ENCODE measurements at places on chromosomes 12 and 14. TPM values are rescaled to one million over a fixed set of nuclear protein-coding genes. Genes with fewer than 3 reads are reported as not detected.

GRCh38 chr12:21221778-21222177 is 90.8 kb downstream of the SLCO1B1 start:
- no peak for DNase-seq

DNA sequence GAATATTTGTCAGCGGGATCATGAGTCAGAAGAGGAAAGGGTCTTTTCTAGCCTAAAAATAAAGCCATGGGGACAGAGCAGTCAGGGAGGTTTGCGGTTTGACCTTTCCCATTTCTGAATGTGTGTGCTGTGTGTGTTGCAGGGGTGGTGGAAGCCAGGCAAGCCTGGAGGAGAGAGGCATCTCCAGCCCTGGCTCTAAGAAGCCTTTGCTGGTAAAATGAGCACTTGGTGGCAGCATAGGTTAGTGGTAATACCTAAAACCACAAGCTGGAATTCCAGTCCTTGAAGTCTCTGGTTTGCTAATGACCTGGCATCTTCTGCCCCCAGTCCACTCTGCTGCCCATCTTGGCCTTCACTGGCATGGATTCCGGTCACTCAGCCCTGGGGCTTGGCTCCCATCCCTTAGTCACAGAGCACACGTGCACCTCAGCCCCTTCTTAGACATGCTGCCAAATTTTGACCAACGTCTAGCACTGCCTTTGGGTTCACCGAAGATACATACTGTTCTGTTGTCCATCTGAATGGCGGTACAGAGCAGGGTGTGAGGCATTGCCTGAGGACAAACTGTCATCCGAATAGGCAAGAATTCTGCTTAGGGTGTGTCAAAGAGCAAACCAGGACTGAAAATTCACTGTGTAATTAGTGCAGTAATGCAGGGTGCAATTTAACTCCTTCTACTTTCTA is 52.7 kb downstream of the KCNA5 start:
- DNase-seq: no peak

- no peak for DNase-seq
Measured at GRCh38 chr12:54287261-54288157, 7.0 kb downstream of the HNRNPA1 start.

- no peak for DNase-seq
Measured at GRCh38 chr12:62540354-62540753, 73.7 kb downstream of the MON2 start.

DNA sequence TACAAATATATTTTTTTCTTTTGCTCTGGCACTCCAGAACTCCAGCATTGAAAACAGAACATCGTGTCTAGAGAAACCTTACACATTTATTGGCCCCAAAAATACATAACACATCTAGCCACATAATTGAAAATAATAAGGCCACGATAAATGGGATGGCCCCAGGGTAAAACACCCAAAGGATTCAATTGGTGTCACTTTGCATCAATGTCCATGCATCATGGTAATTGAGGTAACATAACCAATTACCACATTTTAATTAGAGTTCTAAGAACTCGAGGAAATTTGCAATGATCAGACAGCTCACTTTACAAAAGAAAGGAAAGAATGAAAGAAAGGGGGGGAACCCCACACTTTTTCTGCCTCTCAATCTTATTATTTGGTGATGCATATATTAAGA is 151.8 kb upstream of the NPAS3 start:
- no peak for DNase-seq

GRCh38 chr12:27246774-27247173 is 2.7 kb downstream of the STK38L start:
- no peak for DNase-seq

DNA sequence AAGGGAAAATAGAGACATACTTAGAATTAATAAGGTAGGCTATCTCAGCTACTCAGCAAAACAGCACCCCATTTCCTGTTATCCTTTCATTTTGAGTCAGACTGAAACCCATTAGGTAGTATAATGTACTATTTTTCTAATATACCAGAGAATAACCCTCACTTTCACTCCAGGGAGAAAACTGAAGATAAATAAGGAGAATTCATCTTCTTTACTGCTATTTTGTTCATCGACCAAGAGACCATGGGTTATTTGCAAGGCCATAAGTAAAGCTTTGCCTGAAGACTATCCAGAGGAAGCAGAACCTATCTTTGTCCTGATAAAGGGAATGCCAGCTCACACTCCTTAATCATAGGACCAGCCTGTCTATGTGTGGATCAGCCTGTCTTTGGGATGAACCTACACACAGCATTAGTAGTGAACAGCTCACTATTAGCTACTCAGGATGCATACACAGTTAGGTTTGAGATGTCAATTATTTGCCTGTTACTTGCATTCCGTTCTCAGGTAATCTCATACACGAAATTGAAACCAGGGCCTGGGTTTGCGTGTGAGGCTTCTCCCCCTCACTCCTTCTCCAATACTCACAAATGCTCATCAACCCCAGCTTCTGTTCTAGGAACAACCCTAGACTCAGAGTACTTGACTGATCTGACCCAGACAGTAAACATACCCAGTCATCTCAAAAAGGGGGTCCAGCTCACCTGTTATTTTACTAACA is 124.4 kb downstream of the DAD1 start:
- DNase-seq: no peak

DNA sequence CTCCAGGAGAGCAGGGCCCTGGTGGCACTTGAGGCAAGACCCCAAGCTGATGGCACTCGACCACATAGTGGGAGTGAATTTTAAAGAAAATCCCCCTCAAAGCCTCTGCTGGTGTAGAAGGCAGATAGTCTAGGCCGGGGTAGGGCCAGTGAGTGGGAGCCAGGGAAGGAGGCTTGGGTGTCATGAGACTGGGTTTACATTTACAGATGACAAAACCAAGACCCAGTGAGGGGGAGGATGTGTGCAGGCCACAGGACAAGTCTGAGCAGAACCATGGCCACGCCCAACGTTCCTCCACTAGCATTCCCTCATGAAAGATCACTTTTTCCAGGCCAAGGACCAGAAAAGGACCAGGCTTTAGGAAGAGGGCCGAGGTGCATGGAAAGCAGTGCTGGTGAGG is 42.0 kb downstream of the EVL start:
- DNase-seq: no peak

GRCh38 chr12:53452159-53453077 is 516 bp downstream of the PCBP2 start:
- DNase-seq: peak; percentile 89

TTC5 gene
- total RNA-seq: 26.3 TPM

SLC16A7 gene
- 11.5 TPM for total RNA-seq

- no peak for DNase-seq
Measured at GRCh38 chr12:26152507-26153102, 27.8 kb upstream of the BHLHE41 start.

CD27 gene
- total RNA-seq: not detected

- no peak for DNase-seq
Measured at GRCh38 chr12:121196902-121197301, 13.0 kb upstream of the P2RX4 start.

KCNH3 gene
- total RNA-seq: 0.72 TPM

WDHD1 gene
- 15.5 TPM for total RNA-seq

- no peak for DNase-seq
Measured at GRCh38 chr14:58633831-58634230, 3.9 kb upstream of the DACT1 start.

DNA sequence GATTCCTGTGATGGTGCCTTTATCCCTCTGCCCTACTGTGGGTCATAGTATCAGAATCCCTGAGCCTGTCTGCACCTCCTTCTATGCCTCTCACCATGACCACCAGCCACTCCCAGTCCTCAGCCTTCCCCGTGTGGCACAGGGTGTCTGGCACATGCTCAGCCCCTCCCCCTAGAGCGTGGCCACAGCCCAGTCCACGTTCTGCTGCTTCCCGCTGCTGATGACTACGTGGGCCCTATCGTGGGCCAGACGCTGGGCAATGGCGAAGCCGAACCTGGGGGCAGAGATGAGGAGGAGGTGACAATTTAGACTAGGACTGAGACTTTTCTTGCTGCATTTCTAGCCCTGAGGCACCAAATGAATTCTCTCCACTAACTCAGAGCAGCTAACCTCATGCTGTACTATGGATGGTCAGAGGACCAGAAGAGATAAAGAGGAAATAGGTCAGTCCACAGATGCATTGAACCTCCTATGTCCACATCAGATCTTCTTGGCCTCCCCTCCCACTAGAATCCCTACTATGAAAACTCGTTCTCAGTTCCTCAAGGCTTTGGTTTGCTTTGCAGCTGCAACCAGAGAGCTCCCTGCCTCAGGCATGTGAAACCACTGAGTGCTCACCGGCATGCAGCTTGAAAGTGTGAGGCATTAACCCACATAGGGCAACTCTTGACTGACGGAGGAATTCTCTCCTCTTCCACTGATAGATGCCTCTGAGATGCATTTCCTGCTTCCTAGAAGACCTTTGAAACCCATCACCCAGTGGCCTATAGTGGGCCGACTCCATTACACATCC is 126.3 kb upstream of the DHRS4 start:
- DNase-seq: no peak

GRCh38 chr12:46892887-46893286 is 67.1 kb upstream of the SLC38A4 start:
- no peak for DNase-seq

DNA sequence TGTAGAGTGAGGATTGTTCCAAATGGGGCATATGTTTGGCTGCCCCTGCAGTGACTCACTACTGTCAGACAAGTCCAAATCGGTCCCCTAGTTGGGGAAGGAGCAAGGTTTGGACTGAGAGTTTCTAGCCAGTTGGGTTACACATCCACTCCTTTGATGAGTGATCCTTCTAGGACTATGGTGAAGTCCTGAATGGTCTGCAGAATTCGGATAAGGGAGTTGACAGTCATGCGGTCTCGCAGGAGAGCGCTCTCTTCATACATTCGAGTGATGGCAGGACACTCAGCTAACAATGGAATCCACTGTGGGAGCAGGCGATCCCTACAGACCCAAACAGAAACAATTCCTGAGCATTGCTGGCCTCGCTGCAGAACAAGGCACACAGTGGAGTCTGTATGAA is 61.5 kb upstream of the SINHCAF start:
- DNase-seq: no peak

OTOGL gene
- total RNA-seq: 0.27 TPM

- DNase-seq: no peak
Measured at GRCh38 chr12:107319533-107320032, 226.2 kb upstream of the CRY1 start.

Data from type B pancreatic cell (in vitro differentiated cells).